ENCODE measurements at places on chromosomes 1 and 21.

- no peak for DNase-seq
These were observed 36.2 kb upstream of the HFM1 start for GRCh38 chr1:91440847-91441246.

GRCh38 chr1:56236688-56237087 lies 342.7 kb downstream of the PLPP3 start:
- DNase-seq: no peak

DNA sequence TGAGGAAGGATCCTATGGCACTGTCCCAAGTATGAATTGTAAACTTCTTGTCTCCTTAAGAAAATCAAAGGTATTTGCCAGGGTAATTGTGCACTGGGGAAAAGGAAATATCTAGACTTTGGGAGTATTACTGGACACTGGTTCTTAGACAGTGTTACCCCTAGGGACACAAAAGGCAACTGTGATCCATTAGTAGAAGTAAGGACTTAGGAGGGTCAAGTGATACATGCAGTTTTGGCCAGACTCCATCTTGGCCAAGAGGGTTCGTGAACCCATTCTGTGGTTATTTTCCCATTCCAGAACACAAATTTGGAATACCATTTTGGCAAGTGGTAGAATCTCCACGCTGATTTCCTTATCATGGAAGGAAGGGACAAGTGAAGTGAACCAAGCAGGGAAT lies 98.1 kb downstream of the TM2D1 start:
- DNase-seq: no peak

- no peak for DNase-seq
These were observed 957.0 kb downstream of the AMY1C start for GRCh38 chr1:104706631-104707147.

GRCh38 chr1:29201595-29202051 lies 19.9 kb upstream of the SRSF4 start:
- no peak for DNase-seq

GRCh38 chr1:19045898-19046880 lies 89.7 kb upstream of the IFFO2 start:
- no peak for DNase-seq

DNA sequence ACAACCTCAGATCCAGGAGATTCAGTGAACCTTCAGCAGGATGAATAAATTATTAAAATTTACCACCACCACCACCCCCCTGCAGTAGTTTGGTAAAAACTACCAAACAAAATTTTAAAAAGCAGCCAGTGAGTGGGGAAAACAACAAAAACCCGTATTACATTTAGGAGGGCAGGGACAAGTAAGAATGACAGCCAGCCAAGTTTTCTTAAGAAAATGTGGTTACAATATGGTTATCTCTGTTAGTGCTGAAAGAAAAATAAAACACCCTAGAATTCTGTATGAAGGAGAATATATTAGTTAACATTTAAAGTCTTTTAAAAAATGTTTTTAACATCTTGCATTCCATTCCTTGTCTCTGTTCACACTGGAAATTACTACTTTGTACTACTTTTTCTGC lies 14.7 kb downstream of the CD46 start:
- no peak for DNase-seq

DNA sequence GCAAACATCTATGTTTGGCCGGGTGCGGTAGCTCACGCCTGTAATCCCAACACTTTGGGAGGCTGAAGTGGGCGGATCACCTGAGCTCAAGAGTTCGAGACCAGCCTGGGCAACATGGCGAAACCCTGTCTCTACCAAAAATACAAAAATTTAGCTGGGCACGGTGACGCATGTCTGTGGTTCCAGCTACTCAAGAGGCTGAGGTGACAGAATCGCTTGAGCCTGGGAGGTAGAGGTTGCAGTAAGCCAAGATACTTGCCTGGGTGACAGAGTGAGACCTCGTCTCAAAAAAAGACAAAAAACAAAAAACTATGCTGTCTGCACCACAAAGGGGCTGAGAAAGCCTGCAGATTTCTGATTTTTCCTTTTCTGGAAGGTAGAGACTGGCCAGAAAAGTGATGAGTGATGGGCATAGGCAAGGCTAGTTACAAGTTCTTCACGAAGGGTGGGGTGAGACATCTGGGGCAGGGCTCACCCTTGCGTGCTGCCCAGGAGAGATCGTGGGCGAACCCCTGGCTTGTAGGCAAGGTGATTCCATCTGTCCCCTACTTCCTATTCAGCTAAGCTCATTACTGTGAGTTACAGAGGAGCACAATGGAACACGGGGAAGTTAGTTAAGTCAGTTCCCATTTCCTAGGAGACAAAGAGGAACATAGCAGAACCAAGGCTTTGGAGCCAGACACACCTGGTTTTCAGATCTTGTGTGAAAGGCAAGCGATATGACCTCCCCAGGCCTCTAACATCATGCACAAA lies 3.2 kb downstream of the SLC2A1 start:
- DNase-seq: no peak

DNA sequence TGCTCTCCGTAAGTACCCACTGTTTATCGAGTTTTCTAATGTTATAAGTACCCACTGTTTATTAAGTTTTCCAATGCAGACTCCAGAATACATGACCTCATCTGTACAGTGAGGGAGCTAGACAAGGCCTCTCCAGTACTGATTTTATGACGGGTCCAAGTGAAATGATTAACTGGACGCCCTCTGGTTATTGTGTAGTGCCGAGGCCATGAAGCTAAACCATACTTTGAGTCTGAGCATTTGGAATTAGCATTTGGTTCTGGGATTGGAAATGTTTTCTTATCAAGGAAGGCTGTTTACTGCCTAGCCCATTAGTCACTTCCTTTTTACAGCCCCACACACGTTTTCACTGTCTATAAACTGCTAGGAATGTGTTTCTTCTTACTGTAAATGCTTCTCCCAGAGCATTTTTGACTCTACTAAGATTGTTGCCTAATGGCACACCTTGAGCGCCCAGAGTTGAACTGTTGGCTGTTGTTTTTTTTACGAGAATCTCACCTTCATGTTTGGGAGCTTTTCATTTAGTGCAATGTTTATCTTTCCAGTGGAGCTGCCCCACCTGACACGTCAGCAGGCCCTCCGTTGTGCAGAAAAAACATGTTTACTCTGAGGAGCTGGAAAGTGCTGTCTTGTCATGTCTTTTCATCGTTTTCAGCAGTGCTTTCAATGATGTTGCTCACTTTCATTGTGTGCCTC lies 26.9 kb downstream of the SPATA46 start:
- no peak for DNase-seq

DNA sequence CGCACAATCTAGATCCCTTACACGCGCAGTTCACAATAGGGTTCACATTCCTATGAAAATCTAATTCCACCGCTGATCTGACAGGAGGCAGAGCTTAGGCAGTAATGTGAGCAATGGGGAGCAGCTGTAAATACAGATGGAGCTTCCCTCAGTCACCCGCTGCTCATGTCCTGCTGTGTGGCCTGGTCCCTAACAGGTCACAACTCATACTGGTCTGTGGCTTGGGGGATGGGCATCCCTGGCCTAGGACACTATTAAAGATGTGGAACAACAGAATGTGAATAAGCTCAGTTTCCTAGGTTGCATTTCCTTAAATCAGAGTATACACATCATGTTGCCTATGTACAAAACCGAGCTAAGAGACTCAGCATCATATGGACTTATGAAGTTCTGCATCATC lies 16.2 kb downstream of the IFI44 start:
- no peak for DNase-seq
